ENCODE measurements at places on chromosomes 11 and 22.

DNA sequence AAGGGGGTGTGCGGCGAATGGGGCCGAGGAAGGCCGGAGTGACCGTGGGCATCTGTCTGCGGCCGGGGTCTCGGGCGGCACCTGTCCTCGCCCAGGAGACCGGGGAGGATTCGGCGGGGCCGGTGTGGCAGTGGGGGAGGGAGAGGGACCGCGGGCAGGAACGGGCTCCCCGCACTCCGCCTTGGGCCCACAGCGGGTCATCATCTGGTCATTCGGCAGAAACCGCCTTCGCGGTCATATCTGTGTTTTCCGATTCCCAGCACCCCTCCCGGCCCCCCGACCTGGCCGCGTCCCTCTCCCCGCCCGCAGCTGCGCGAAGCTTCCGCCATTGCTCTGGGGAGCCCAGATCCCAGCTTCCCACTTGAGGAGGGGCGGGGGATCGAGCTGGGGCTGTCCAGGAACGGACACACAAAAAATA is 824 bp upstream of the CBX6 start:
- DNase-seq: no peak

GRCh38 chr11:71235719-71236118 is 16.7 kb downstream of the SHANK2 start:
- no peak for DNase-seq

- no peak for DNase-seq
These were observed 9.3 kb downstream of the CD44 start for GRCh38 chr11:35148163-35148837.

- no peak for DNase-seq
These were observed 562 bp downstream of the DGAT2 start for GRCh38 chr11:75768909-75769771.

GRCh38 chr11:108854346-108854745 is 189.5 kb downstream of the DDX10 start:
- no peak for DNase-seq

GRCh38 chr22:42919199-42919598 is 62.1 kb upstream of the ARFGAP3 start:
- no peak for DNase-seq

GRCh38 chr11:119907122-119907851 is 178.3 kb upstream of the NECTIN1 start:
- no peak for DNase-seq

DNA sequence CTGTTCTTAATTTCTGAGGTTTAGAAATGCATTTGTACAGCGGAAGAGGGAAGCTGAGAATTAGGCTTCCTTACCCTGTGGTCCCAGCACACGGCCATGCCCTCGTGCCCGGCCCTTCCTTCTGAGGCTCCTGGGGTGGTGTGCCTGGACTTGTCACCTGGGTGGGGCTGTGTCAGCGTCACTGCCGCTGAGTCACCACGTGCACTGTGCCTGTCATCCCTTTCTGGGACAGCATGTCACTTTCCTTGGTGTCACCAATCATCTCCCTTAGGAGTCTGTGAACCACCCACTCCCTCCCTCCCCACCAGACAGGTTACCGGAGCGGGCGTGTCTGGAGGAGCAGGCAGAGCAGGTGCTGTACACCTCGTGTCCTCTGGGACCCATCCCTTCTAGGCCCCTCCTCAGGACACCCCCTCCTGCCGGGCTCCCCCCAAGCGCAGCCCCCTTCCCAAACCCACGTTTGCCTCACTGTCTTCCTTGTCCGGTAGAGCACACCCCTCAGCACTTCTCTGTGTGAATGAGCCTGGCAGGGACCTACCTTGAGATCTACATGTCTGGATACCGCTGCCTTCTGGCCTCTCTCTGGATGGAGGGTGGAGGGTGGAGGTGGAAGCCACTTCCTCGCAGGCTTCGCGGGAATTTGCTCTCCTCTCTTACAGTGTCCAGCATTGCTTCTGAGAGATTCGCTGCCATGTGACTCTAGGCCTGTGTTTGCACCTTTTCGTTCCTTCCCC is 367.6 kb downstream of the TBC1D22A start:
- DNase-seq: no peak

DNA sequence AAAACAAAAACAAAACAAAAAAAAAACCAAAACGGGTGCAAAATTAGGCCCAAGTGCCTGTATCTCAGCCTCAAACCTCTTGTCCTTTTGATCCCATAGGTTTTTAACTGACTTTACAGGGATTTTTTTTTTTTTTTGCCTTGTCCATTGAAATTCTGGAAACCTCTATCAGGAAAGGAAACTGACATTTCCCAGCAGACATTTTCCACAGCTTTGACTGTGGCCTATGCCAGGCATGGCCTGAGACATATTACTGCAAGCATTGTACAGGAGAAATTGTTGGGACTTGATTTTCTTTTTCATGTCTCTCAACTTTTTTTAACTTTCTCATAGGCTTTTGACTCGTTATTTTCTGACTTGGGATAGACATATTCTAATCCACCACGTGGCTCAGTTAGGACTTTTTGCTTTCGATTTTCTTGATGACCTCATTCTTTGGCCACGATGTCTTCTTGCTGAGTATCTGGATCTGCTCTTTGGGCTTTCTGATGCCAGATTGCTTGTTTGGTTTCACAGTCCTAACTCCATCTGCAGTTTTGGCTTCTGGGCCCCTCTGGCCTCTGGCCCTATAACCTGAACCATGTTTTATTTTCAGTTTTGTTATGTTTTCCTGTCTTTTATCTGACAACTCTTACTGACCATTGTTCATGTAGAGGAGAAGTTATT is 336.1 kb upstream of the C11orf87 start:
- no peak for DNase-seq

- no peak for DNase-seq
These were observed 23.0 kb downstream of the MYBPC3 start for GRCh38 chr11:47329431-47329986.

- DNase-seq: no peak
These were observed 14.6 kb downstream of the FAM83F start for GRCh38 chr22:40009292-40009774.

- DNase-seq: no peak
These were observed 49.7 kb downstream of the C11orf96 start for GRCh38 chr11:43992183-43992582.

GRCh38 chr11:46272816-46273427 is 4.5 kb upstream of the CREB3L1 start:
- DNase-seq: no peak
